ENCODE measurements at places on chromosomes 4 and X.

DNA sequence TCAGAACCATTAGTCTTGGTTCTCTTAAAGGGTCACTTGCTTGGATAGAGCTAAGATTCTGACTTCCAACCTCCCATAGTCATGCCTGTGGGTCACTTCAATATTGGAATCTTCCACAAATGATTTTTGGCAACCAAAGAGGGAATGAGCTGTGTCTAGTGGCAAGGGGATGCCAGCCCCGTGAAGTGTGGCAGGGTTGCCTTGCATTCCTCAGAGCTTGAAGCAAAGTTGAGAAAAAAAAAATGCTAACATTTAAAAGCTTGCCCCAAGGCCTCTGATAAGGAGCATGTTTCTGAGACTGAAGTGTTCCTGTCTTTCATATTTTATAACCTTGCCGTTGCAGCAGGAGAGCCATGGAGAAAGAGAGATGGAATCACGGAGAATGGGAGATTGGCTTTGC lies 120.2 kb downstream of the PAPSS1 start:
- DNase-seq: no peak

GRCh38 chr4:43564107-43564506 lies 671.6 kb downstream of the GRXCR1 start:
- no peak for DNase-seq

GRCh38 chr4:70080205-70080604 lies 30.0 kb downstream of the HTN1 start:
- DNase-seq: no peak

- no peak for DNase-seq
These were observed 1602.4 kb upstream of the ADGRL3 start for GRCh38 chr4:59597536-59598329.

- no peak for DNase-seq
These were observed 10.8 kb downstream of the ZFP42 start for GRCh38 chr4:188006285-188006848.

DNA sequence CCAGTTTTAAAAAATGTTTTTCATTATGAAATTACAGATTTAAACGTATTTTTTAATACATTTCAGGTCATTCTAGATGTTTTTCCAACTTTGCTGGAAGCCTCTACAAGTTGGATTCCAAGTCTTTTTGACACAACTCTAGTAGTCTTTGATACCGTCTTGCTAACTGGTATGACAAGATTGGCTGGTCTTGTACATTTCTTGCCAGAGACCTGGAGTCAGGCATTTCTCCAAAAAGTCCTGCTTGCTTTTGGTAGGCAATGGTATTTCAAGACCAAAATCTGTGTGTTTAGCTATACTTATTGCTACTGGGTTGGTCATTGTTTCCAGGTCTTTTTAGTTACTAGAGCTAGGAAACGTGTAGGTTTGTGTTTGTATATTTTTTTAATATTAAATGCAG lies 64.6 kb downstream of the SLAIN2 start:
- DNase-seq: no peak

DNA sequence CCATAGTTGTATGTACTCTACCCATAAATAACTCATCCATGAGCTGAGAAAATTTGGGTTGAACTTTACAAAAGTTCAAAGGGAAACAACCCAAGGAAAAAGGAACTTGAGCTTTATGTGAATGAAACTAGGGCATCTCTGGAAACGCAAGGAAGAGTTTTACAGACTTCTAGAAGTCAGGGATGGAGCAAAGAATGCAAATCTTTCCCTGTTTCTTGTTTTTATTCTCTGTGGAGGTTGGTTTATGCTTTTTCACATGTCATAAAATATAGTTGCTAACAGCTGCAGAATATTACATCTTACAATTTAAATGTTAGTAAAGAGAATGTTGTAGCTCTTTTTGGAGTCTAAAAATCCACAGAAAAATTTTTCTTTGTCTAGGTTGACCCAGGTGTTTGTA lies 754.1 kb downstream of the PCDH7 start:
- no peak for DNase-seq

DNA sequence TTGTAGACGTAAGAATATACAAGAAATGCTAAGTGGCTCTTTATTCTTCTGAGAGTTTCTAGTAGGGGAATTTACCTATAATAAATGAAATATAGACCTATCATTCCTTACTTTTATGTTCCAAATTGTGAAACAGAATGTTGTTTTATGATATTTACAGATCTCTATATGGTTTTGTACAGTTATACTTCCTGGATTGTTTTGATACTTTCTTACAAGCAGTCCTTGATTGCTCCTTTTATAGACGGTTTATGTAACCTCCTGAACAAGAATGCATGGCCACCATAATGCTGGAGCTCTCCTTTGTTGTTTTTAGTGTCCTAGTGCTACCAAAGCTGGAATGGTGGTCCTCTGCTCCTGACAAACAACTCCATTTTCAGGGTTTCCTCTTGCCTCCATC lies 91.7 kb upstream of the RPA4 start:
- DNase-seq: no peak

- peak; percentile 83 for DNase-seq
These were observed at the start of gene TAPT1 for GRCh38 chr4:16225863-16226815. TAPT1 (minus strand) TSS chr4:16226471; CDS start chr4:16226457, 14 bp downstream.

DNA sequence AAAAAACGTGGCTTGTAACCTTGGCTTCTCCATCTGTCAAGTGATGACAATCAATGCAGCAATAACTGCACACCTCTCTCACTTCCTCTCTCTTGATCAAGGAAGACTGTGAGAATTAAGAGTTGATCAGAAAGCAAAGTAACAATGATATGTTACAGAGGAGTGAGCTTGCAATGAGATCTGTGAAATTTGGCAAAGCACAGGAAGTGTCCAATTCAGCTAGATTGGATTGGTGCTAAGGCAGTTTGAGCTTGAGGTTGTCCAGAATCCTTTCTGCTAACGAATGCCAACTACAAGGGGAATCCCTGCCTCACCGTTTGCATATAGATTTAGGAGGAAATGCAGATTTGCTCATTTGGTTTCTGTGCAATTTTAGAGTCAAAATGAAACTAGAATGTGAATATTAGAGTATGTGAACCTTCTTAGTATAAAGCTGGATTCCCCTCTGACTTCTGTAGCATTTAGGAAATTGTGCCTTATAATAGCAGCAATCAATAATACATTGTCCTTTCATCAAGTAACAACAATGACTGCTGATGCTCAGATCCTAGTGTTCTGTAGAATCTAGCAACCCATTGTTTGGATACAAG lies 346.4 kb downstream of the PTTG2 start:
- DNase-seq: peak; percentile 50

- DNase-seq: no peak
These were observed 162.9 kb upstream of the SPIN4 start for GRCh38 chrX:63513825-63514568.

GRCh38 chrX:107716816-107717700 lies 58.5 kb downstream of the TSC22D3 start:
- DNase-seq: peak; percentile 92

DNA sequence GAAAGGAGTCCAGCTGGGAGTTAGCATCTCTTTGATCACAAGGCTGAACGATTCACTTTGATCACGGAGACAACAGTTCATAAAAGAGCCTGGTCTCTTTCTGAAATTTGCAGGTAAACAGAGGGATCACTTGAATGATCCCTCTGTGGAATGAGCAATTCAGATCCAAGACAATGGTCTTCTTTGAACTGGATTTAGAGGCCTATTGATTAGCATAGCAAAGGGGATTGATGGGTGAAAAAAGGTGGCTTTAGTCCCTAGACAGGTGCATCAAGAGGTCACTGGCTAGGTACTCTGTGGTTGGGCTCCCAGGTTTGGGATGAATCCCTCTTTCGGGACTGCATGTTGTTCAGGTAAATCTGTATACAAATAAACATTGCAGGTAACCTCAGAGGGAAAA lies 223.8 kb upstream of the TAPT1 start:
- DNase-seq: no peak

- DNase-seq: no peak
These were observed 100.8 kb upstream of the TENM3 start for GRCh38 chr4:182142176-182143085.

DNA sequence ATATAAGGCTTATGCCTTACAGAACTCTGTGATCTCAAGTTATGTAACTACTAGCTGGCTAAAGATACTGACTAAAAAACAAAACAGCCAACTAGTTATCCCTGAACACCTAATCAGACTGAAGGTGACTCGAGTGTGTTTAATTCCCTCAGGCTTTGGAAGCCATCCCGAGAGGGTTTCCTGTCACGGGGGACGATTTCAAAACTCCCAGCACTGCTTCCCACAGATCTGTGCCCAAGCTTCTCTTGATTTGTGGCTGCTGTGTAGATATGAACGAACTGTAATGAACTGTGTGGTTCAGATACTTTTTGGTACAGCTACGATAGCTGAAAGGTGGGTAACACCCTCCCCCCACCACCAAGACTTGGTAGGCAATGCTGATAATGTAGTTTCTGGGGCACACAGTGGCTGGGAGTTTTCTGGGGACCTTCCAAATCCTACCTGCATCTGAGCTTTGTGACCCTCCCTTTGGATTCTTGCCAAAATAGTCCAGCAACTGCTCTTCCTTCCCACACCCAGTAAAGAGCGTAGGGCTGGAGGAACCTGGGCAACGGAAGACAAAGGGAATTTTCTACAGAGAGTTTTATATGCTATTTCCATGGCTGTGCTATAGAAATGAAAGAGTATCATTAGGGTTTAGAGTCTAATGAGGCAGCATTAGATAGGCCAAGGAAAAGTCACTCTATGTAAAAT lies 148.8 kb downstream of the MGST2 start:
- no peak for DNase-seq

GRCh38 chr4:83174844-83175414 lies 60.4 kb upstream of the PLAC8 start:
- no peak for DNase-seq

- no peak for DNase-seq
These were observed 138.0 kb upstream of the BOD1L1 start for GRCh38 chr4:13765539-13765938.

- no peak for DNase-seq
These were observed 40.2 kb downstream of the VSIG4 start for GRCh38 chrX:65999563-66000148.

DNA sequence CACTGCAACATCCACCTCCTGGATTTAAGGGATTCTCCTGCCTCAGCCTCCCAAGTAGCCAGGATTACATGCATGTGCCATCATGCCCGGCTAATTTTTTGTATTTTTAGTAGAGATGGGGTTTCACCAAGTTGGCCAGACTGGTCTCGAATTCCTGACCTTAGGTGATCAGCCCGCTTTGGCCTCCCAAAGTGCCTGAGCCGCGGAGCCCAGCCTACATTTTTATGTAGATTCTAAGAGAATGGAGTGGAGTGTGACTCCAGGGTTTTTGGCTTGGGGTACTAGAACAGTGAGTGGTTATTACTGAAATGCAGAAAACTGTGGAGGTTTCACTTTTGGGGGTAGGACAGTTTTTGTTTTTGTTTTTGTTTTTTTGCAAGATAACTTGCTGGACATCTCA lies 806.0 kb downstream of the ADGRL3 start:
- no peak for DNase-seq

All from activated naive CD4-positive, alpha-beta T cell treated with anti-CD3 and anti-CD28 coated beads, Interleukin-2, amount 10 ng/mL, durations not matched to agents 7 days and 5 days (primary cell).